ENCODE measurements at places on chromosomes 6 and 20.

DNA sequence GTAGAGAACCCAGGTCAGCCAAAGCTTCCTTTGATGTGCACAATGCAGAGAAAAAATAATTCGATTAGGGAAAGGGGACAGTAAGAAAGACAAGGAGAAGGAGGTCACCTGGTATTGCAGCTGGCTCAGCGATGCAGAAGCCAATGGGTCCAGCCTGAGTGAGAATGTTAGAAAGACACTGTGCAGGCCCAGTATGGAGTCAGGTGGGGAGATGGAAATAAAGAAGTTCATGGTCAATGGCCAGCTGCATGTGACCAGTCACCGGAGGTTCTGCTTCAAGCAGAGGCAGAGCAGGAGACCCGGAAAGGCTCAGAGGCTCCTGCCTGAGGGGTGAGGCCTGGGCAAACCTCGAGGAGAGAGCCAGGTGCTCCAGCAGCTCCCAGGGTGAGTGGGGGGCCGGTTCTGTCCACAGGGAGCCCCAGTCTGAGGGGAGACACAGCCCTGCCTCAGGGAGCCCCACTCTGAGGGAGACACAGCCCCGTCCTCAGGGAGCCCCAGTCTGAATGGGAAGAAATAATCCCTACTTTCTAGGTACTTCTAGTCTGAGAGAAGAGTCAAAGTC lies 51.3 kb downstream of the LRFN2 start:
- no peak for DNase-seq

GRCh38 chr6:165701564-165702354 lies 38.7 kb upstream of the PDE10A start:
- no peak for DNase-seq

- no peak for DNase-seq
These were observed 96.1 kb upstream of the ARMC2 start for GRCh38 chr6:108751851-108752732.

GRCh38 chr20:60210779-60211617 lies 252.8 kb downstream of the CDH26 start:
- DNase-seq = peak; percentile 70

GRCh38 chr6:160883999-160884398 lies 107.6 kb upstream of the MAP3K4 start:
- DNase-seq = no peak

DNA sequence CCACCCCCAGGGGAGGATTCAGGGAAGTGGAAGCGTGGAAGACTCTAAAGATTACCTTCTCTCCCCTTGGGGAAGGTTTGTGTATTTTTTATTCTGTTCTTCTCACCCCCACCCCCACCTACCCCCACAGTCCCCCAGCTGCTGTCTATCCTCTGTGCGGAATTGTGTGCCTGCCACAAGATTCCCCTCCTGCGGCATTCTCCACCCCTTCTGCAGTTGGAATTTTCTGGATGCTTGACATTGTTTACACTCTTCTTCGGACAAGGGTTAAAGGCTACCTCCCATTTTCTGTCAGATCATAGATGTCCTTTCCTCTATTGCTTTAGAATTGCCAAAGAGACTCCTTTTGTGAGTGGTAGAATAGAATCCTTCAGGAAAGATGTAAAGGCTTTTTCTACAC lies 60.4 kb upstream of the EDN3 start:
- DNase-seq = no peak

GRCh38 chr20:62387219-62387913 lies 463 bp downstream of the RPS21 start:
- no peak for DNase-seq

DNA sequence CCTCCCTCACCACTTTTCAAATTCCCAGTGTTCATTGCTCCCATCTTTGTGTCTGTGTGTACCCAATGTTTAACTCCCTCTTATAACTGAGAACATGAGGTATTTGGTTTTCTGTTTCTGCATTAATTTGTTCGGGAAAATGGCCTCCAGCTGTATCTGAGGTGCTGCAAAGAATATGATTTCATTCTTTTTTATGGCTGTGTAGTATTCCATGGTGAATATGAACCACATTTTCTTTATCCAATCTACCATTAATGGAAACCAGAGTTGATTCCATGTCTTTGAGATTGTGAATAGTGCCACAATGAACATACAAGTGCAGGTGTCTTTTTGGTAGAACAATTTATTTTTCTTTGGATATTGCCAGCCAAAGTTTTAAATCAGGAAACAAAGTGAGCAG lies 10.4 kb downstream of the CD24 start:
- no peak for DNase-seq

- no peak for DNase-seq
These were observed 20.5 kb downstream of the SPAG4 start for GRCh38 chr20:35636095-35636494.

DNA sequence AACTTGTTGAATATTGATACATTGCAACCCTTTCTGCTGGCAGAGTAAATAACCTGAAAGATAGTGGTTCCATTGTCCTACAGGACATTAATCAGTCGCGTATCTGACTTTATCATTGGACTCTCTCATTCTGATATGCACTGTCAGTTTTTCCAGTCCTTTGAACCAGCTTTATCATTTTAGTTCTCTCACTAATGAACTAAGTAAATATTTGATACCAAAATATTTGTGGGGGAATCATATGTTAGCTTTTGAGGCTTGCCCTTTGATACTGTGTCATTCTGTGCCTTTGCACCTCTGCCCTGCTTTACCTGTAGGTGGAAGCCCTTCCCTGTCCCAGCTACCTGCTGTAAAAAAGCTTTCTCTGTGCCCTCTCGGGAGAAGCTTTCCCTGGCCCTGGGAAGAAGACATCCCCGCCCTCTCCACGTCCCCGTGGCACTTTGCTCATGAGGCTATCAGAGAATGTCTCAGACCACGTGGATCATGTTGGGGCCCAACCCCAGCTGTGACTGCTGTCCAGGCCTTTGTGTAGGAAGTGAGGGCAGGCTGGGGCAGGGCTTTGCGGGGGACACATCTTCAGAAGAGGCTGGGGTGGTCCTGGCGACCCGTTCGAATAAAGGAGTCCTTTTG lies 117.8 kb upstream of the NXT1 start:
- peak; percentile 73 for DNase-seq

- DNase-seq = no peak
These were observed 63.4 kb downstream of the RREB1 start for GRCh38 chr6:7171119-7171518.

GRCh38 chr20:62716198-62716940 lies 7.7 kb downstream of the NTSR1 start:
- DNase-seq = no peak

GRCh38 chr6:99689916-99690685 lies 83.5 kb downstream of the PRDM13 start:
- no peak for DNase-seq

- DNase-seq = no peak
These were observed 261.3 kb downstream of the ESR1 start for GRCh38 chr6:152068622-152069261.

- DNase-seq = no peak
These were observed 118.1 kb downstream of the RWDD2A start for GRCh38 chr6:83311231-83311630.

- no peak for DNase-seq
These were observed 79.0 kb downstream of the DNAAF9 start for GRCh38 chr20:3328501-3328900.

- no peak for DNase-seq
These were observed 31.6 kb downstream of the SASH1 start for GRCh38 chr6:148374040-148374774.

GRCh38 chr6:39280247-39280731 lies 33.9 kb downstream of the KCNK17 start:
- DNase-seq = no peak

- DNase-seq = no peak
These were observed 37.9 kb upstream of the NEDD9 start for GRCh38 chr6:11270030-11271027.

GRCh38 chr20:48530957-48531356 lies 296.8 kb downstream of the PREX1 start:
- no peak for DNase-seq

GRCh38 chr6:37319856-37320480 lies 33.8 kb upstream of the RNF8 start:
- DNase-seq = no peak

DNA sequence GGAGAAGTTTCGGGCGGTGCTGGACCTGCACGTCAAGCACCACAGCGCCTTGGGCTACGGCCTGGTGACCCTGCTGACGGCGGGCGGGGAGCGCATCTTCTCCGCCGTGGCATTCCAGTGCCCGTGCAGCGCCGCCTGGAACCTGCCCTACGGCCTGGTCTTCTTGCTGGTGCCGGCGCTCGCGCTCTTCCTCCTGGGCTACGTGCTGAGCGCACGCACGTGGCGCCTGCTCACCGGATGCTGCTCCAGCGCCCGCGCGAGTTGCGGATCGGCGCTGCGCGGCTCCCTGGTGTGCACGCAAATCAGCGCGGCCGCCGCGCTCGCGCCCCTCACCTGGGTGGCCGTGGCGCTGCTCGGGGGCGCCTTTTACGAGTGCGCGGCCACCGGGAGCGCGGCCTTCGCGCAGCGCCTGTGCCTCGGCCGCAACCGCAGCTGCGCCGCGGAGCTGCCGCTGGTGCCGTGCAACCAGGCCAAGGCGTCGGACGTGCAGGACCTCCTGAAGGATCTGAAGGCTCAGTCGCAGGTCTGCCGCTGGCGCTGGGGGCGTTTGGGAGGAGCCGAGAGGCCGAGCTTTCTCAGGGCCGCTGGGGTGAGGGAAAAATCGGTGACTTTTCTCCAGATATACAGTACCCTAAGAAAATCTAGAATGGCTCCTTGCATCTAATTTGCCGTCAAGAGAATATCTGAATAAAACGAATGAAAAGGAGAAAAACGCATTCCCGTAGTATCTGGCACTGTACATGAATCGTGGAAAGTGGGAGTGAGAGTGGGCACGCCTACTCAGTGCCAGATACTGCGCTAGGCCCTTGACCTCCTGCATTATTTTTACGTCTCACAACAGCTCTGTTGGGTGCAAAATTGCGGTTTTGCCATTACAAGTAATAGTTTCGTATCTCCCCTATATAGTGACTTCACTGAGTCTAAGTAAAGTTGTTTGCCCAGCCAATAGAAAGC lies 1.0 kb downstream of the CALHM6 start:
- DNase-seq = peak; percentile 71

GRCh38 chr20:37816003-37816402 lies 86.9 kb upstream of the VSTM2L start:
- no peak for DNase-seq

- DNase-seq = peak; percentile 89
These were observed 6.7 kb downstream of the SNAI1 start for GRCh38 chr20:49989234-49990065.

DNA sequence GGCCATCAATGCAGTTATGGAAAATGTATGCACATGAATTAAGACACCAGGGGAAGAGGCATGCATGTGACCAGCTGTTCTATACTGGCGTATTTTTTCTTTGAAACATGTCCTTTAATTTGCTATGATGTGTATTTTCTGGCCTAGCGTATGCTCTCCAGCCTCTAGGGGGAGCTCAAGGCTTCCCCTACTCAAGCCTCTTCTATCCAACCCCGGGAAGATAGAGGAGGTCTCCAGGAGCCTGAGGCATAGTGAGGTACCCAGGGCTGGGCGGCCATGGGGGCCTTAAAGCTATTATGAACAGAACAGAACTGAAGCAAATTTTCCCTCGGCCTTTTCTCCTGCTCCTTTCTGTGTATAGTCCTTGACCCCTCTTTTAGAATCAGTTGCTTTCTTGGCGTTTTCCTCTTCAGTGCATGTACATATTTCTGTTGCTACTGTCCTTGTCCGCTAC lies 528.9 kb downstream of the MAFB start:
- no peak for DNase-seq

DNA sequence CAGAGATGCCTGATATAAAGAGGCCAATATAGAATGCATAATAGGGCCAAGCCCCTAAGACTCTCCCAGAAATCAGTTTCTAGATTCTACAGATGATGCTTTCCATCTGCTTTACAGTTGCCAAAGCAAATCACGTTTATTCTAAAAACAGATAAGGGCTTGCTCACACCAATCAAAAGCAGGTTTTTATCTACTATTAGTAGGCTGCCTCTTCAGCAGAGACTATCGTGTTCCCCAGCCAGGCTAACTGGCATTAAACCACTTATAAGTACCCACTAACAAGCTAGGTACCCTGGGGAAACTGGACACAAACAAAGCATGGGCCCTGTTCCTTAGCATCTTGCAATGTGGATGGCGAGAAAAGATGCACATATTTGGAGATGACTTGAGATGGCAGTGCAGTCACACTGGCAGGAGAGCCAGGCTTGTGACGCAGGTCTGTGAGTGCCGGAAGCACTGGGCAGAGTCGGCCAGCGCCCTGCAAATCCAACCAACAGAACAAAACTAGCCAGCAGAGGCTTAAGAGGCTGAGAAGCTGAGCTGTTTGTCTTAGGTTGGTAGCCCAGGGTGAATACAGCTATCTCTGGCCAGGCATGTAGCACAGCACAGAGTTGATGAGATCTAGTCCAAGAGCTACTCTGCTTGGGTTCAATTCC lies 73.4 kb downstream of the GFOD1 start:
- peak; percentile 57 for DNase-seq

DNA sequence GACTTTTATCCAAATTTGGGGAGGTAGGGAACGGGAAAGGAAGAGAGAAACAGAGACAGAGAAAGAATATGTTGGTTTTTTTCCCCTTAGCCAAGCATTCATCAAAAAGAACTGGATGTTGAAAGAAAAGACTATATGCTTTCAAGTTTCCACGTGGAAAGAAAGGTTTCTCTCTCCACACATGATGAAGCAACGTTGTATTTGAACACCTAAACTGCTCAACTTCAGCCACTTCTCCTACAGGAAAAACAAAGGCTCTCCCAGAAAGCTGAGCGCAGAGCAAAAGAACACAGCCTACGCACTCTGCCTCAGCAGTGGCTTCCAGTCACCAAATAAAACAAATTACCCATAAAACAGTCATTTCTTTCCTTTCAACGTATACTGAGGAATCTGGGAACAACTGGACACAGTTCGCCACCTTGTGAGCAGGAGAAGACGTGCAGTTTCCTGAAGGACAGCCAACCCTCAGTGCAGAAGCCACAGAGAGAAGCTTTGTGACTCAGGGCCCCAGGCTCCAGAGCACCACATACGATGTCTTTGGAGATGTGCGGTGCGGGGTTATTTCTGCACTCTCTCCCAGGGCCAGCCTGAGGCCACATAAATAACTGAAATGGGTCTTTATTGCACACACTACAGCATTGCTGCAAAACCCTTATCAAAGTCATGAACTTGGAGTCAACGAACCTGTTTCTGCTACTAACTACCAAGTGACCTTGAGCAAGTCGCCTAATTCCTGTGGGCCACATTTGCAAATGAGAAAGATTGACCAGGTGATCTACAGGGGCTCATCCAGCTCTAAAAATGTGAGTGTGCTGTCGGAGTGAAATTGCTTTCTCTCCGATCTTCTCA lies 10.1 kb downstream of the IL17F start:
- DNase-seq = no peak

GRCh38 chr6:163231356-163232014 lies 183.0 kb upstream of the QKI start:
- no peak for DNase-seq

DNA sequence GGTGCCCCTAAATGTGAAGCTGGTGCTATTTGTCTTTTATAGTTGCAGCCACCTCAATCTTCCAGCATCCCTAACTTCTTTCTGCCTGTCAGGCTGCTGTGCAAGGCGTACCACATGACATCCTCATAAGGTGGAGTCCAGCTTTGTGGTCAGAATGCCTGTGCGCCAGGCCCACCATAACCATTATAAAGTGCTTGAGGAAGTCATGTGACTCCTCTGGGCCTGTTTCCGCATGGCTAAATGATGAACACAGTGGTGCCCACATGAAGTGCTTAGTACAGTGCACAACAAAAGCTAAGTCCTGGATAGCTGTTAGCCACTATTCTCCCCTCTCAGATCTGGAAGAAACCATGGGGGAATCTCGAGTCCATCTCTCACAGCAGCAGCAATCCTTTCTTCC lies 75.6 kb downstream of the INSM1 start:
- no peak for DNase-seq
